ENCODE measurements at places on chromosomes 5 and 9.

GRCh38 chr5:6395621-6396020, 17.3 kb upstream of the MED10 start:
- DNase-seq: no peak

DNA sequence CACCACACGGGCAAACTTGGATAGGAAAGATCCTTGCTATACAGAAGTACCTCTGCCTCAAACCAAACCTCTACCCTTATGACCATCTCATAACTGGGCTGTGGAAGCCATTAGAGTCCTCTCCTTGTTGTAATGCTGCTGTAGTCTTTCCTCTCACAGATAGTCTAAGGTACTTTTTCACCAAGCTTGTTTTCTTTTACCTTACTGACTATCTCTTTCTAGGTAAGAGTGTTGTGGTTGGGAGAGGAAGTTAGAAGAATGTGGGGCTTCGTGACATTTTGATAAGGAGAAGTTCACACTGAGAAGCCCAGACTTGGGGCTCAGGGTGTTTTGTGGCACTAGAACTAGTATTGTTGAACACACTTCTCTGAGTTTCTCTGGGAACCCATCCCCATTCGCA, 8.9 kb downstream of the CFAP95 start:
- no peak for DNase-seq

GRCh38 chr9:77756449-77756848, 108.3 kb upstream of the GNA14 start:
- no peak for DNase-seq

DNA sequence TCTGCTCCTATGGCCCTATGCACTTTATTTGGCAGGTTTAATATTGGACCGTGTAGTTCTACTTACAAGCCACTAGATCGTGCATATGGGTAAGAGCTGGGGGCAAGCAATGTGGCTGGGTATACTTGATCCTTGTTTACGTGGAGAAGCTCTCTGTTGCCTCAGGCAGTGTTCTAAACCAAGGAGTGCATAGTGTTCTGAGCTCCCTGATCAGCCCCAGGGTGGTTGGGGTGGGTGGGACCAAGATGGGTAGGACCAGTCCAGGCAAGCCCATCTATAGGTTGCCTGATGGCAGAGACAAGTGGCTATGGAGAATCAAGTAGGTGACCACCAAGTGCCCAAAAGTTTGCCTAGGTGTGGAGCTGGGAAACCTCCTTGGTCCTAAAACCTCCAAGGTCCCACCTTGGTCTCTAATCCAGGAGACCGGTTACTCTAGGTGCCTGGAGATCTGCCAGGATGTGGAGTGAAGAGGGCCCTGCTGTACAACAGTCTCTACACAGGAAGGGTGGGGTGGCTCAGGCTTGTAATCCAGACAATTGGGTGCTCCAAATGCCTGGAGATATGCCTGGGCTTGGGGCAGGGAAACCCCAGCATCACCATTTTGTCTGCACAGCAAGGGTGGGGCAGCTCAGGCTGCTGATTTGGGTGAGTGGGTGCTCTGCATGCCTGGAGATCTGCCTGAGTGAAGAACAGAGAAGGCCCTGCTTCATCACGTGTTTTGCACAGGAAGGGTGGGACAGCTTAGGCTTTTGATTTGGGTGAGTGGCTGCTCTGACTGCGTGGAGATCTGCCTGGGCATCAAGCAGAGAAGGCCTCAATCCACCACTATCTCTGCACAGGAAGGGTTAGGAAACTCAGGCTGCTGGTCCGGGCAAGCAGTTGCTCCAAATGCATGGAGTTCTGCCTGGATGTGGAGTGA, 659.8 kb downstream of the TLE4 start:
- no peak for DNase-seq

GRCh38 chr9:36913393-36914211, 120.5 kb downstream of the PAX5 start:
- DNase-seq: no peak

- no peak for DNase-seq
Measured at GRCh38 chr9:120879446-120879845, 2.5 kb upstream of the PHF19 start.

DNA sequence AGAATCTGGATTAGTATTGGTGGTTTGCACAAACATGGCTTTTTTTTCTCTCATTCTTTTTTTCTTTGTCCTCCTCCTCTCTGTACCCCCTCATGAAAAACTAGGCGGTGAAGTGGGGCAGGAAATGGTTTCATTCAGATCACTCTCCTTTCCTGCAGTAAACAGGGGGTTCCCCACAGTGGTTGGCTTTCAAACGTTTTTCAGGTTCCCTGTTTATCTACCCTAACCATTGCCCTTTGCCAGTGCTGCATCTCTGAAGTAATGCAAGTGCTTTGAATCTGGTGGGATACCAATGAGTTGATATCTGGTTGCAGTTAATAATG, 29.8 kb downstream of the NR4A3 start:
- DNase-seq: no peak

DNA sequence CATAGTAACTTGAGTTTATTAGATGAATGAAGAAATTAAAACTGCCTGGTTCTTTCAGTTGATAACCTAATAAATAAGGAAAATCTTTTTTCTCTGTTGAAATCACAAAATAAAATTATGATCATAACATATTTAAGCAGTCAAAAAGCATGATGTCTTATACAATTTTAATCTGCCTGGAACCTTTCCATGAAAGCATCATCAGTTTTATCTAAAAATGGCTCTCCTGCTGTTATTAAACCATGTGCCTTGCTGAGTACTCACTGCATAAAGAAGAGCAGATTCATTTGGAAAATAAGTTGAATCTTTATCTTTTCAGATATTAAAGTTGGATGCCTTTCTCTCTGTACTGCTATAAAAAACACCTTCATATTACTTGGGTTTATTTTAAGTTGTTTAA, 148.8 kb downstream of the SLC24A2 start:
- DNase-seq: no peak

DNA sequence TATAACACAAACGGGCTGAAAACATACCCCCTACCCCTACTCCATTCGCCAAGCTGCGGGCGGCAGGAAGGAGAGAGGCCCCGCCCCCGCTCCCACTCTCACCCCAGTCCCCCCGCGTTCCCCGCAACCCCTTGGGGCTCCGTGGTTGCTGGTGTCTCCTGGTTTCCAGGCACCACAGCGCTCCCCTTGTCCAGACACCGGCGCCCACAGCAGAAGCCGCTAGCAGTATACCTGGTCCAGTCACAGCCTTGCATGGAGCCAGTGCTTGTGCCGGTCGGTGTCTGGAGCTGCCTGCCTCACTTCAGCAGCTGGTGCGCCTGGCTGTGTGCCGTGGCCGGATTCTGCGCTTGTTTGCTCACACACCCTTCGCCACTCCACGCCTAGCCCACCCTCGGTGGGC, 240.5 kb upstream of the DAB2 start:
- no peak for DNase-seq

- no peak for DNase-seq
Measured at GRCh38 chr9:134251296-134252069, 74.8 kb upstream of the RXRA start.

- no peak for DNase-seq
Measured at GRCh38 chr9:101881508-101881907, 143.1 kb upstream of the GRIN3A start.

GRCh38 chr9:37639841-37640240, 10.9 kb upstream of the FRMPD1 start:
- no peak for DNase-seq

DNA sequence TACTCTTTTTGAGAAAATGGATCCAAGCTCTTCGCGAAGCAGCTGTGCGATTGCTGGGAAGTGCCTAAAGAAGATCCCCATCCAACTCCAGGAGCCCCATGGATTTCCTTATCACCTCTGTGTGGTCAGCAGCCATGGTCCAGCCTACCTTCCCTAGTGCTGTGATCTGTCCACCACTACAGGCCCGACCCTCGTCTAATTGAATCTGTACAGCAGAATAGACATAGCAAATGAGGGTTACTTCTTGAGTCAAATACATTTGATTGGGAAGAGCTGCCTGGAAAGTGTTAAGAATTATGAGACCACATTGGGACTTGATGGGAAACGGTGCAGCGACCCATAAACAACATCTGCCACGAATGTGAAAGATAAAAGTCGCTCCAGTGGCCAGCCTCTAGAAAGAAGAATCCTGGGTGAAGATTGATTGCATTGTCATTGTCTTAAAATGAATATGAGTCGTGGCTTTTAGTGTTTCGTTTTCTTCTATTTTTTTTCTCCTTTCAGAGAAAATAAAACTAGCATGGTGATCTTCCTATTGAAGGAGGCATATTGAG, 118.4 kb downstream of the PAM start:
- DNase-seq: no peak

- no peak for DNase-seq
Measured at GRCh38 chr5:148969291-148969690, 93.6 kb downstream of the SH3TC2 start.

DNA sequence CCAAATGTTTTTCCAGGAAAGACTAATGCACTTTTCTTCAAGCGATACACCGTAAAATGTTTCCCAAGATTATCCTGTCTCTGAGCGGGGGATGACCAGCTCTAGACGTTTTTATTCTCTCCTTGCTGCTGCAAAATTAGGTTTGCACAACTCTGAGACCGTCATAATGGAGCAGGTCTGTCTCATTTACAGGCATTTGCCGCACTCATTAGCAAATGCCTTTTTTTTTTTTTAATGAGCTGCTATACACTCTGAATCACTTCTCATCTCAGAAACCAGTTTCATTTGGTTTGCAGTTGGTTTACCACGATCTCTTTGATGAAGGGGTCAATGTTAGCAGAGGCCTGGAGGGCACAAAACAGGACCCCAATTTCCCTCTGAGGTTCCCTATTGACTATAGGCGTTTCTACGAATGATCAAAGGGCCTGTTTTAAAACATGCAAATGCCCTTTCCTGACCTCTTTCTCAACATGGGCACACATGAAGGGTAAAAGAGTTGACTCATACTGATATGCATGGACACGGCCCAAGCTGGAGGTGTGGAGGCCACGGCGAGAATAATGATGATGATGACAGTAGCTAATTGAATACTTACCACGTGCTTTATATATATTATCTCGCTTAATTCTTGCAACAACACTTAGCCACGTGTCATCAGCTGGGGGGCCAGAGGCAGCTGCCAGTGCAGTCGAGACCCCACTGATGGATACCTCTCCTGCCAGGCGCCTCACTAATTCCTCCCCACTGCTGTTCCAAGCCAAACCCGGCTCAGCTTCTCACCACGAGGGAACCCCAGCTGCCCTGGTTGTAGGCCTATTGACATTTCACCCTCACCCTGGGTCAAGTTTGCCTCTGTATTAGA, 89.9 kb upstream of the PTCH1 start:
- no peak for DNase-seq

- no peak for DNase-seq
Measured at GRCh38 chr9:86891091-86891490, 56.2 kb downstream of the GAS1 start.

- no peak for DNase-seq
Measured at GRCh38 chr5:134585966-134586365, 46.7 kb downstream of the SAR1B start.

- no peak for DNase-seq
Measured at GRCh38 chr5:57431759-57432158, 50.9 kb downstream of the ACTBL2 start.

- peak; percentile 54 for DNase-seq
Measured at GRCh38 chr5:34930462-34930844, 1.1 kb downstream of the DNAJC21 start.

DNA sequence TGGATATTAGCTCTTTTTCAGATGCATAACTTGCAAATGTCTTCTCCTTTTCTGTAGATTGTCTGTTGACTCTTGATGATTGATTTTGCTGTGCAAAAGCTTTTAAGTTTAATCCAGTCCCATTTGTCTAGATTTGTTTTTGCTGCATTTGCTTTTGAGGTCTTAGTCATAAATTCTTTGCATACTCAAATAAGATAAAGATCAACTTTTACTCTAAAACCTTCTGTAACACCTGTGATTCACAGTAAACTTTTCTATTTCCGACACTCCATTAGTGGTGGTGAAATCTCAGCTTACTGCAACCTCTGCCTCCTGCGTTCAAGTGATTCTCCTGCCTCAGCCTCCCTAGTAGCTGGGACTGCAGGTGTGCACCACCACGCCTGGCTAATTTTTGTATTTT, 239.0 kb upstream of the ST8SIA4 start:
- no peak for DNase-seq

GRCh38 chr9:117046666-117047327, 359.7 kb downstream of the TRIM32 start:
- no peak for DNase-seq

GRCh38 chr5:141848744-141849414, 29.3 kb downstream of the PCDH1 start:
- DNase-seq: peak; percentile 76

- no peak for DNase-seq
Measured at GRCh38 chr9:120654272-120654671, 60.0 kb downstream of the MEGF9 start.

DNA sequence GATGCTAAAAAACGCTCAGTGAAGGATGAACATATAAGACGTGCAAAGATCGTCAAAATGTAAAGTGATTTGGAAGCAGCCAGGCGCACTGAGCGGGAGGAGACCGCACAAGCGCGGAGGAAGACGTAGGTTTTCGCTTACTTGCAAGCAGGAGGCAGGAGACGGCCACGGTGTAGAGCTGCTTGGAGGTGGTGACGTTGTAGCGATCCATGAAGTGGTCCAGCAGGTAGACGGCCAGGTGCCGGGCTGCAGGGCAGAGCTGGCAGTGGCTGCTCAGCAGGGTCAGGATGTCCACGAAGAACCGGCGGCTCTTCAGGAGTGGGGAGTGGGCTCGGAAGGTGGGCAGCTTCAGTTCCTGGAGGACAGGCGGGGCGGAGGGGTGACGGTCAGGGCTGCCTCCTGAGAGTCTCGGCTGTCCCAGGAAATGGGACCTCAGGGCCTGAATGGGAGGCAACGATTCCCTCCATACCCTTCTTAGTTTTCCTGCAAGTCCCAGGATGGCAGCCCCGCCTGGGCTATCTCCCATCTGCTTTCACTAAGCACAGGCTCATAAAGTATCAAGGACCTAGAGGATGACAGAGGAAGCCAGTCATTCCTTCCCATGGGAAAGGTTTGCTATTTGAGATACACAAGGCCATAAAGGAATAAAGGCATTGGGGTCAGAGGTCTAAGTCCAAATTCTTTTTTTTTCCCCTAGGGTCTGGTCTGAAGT, 31.8 kb downstream of the CCNJL start:
- no peak for DNase-seq

- DNase-seq: no peak
Measured at GRCh38 chr9:96129747-96130146, 172.2 kb downstream of the HSD17B3 start.

DNA sequence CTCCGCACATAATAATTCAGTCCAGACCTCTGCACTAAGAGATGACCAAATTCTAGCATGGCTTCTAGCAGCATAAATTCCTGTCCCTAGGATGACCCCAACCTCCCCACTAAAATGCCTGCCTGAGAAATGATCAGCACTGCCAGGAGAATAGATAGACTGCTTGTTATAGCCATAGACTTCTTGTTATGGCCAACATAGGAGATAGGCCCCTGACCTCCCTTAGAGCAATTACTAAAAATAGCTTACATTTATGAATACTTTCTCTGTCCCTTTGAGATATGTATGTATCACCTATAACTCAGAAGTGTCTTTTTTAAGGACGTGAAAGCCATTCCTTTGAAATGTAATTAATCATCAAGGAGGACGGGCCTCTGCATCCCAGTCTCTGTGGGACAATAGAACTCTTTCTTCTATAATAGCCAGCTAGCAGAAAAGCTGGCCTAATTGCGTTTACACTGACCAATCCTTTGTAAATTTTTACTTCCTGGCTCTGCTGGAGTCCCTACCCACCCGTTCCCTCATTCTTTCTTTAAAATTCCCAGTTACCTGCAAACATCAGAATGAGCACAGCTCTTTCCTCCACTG, 1002.7 kb downstream of the CDH18 start:
- no peak for DNase-seq
